Activated CD4-positive, alpha-beta T cell treated with anti-CD3 and anti-CD28 coated beads, Interleukin-2, amount 10 ng/mL, durations not matched to agents 24 days and 14 days (primary cell): ENCODE measurements at places on chromosomes 2 and 18.

GRCh38 chr2:165163761-165164160 is 40.1 kb downstream of the SCN3A start:
- no peaks in the 10 kb centered on the region for H3K4me1 ChIP-seq
- H3K4me3 ChIP-seq = no peak overlapping the region
- no peaks in the 10 kb centered on the region for H3K27me3 ChIP-seq
- H3K36me3 ChIP-seq = no peaks in the 10 kb centered on the region

DNA sequence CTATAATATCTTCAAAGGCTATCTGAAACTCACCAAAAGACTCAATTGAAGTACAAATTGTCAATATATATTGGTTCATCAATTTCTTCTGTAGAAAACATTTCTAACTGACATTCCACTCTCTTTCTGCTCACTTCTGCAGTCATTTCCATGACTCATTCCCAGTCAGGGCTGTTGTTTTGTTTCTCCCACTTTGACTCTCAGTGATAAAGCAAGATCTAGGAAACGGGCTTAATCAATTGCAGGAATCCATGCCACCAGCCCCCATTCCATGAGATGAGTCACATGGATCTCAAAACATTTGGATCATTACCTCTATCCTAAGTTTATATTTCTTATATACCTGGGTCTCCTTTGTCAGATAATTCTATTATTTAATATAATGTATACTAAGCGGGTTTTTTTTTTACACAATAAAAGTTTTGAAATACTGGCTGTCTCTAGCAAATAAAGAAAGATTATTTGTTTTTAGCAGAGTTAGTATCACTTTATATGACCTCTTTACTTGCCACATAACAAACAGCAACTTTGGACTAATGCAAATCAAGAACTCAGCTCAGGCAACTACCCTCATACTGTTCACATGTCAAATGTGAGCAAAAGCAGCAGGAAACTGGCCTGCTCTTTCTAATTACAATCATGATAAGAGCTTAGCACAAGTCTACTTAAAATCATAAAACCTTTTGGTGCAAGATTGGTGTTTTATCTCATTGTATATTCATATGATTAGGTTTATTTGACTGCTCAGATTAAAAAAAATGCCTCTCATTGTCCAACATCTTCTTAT is 251.1 kb upstream of the PIK3C3 start:
- no peaks in the 10 kb centered on the region for H3K4me1 ChIP-seq
- H3K27ac ChIP-seq = no peak overlapping the region
- no peak for DNase-seq
- H3K36me3 ChIP-seq = no peaks in the 10 kb centered on the region
- no peak overlapping the region for H3K4me3 ChIP-seq

- H3K27ac ChIP-seq = no peak overlapping the region
- no peaks in the 10 kb centered on the region for H3K27me3 ChIP-seq
- peaks cover 2% of the 10 kb centered on the region for H3K4me1 ChIP-seq
- H3K36me3 ChIP-seq = no peaks in the 10 kb centered on the region
- no peak for DNase-seq
- no peak overlapping the region for H3K4me3 ChIP-seq
Measured at GRCh38 chr2:239725551-239725890, 299.6 kb downstream of the NDUFA10 start.

- DNase-seq = no peak
- no peak overlapping the region for H3K4me3 ChIP-seq
- peaks cover 20% of the 10 kb centered on the region for H3K27me3 ChIP-seq
- no peak overlapping the region for H3K27ac ChIP-seq
- H3K4me1 ChIP-seq = peaks cover 17% of the 10 kb centered on the region
Measured at GRCh38 chr2:8441986-8442385, 239.9 kb upstream of the ID2 start.

DNA sequence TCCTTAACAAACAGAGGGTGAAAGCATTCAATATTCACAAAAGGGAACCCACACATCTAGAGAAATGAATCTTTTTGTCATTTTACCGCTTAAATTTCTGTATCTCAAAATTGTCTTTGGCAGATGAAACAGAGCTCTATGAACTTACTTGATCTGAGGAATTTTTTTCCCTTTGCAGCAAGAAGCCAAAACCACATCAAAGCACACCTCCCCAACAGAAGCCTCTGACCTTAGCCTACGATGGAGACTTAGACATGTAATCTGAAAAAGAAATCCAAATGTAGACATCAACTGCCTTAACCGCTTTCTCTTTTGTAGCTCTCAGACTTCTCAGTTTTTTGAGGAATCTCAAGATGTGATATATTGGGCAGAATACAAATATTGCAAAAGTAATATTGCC is 287.9 kb upstream of the HNMT start:
- H3K4me1 ChIP-seq = no peaks in the 10 kb centered on the region
- no peaks in the 10 kb centered on the region for H3K36me3 ChIP-seq
- DNase-seq = no peak
- no peak overlapping the region for H3K4me3 ChIP-seq
- H3K27ac ChIP-seq = no peak overlapping the region
